Smooth muscle cell of bladder (primary cell): ENCODE measurements at places on chromosomes 2 and 18. TPM values are rescaled to one million over a fixed set of nuclear protein-coding genes. Genes with fewer than 3 reads are reported as not detected.

ABCB11 gene
- total RNA-seq, result not detected in 2 replicates

NPHP1 gene
- 4.7 and 6.9 TPM in 2 replicates for total RNA-seq

ABCG5 gene
- total RNA-seq, result not detected in 2 replicates

ADAM17 gene
- total RNA-seq, result 54.3 and 58.5 TPM in 2 replicates

NDC80 gene
- 2.7 and 2.8 TPM in 2 replicates for total RNA-seq

PLGLB1 gene
- total RNA-seq, result 0.43 and 1.8 TPM in 2 replicates

HOXD8 gene
- total RNA-seq, result 1.1 and 1.6 TPM in 2 replicates

TCF7L1 gene
- total RNA-seq, result 1.00 and 1.0 TPM in 2 replicates

SLC23A3 gene
- total RNA-seq, result 0.57 and 2.4 TPM in 2 replicates
